ENCODE measurements at places on chromosomes 12 and 14.

- DNase-seq, result no peak
Observed at GRCh38 chr14:68733086-68733914, 59.6 kb downstream of the ZFP36L1 start.

DNA sequence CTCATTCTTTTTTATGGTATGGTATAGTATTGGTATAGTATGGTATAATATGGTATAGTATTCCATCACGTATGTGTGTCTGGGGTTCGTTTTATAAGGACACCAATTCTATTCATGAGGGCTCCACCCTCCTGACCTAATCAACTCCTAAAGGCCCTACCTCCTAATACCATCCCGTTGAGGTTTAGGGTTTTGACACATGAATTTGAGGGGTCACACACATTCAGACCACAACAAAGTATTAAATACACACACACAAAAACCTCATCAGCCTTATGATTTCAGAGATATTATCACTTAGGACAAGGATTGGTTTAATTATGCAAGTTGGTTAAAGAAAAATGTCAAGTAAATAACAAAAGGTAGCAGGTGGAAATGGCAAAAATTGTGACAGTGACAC lies 54.1 kb upstream of the CHST11 start:
- DNase-seq, result no peak

DNA sequence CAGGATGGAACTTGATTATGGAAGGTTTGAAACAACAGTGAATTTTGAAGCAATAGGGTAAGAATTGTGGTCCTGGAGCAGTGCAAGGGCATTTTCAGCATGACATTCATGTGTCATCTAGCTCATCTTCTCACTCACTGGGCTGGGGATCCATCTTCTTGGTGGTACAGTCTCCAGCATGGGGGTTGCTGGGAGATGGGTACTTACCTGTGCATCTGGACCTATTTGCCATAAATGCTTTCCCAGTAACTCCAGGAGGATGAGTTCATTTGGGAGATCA lies 7.2 kb downstream of the HSP90AA1 start:
- no peak for DNase-seq

GRCh38 chr14:104770851-104771272 lies 17.9 kb downstream of the SIVA1 start:
- no peak for DNase-seq

GRCh38 chr12:95131589-95132340 lies 58.3 kb upstream of the NR2C1 start:
- no peak for DNase-seq

DNA sequence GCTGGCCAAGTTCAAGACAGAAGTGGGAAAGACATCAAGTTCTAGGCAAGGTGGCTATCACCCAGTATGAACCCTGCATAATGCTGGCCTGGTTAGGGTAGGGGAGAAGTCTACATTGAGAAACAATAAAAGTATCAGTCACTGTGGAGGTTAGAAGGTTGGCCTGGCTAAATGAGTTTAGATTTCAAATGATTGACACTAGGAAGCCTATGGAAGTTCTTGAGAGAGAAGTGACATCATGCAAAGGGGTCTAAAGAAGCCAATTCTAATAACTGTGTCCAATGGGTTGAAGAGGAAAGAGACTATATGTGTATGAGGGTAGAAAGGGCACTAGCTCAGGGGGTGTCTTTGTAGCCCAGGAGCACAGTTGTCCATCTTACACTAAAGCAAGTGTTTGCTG lies 98.5 kb upstream of the MBIP start:
- DNase-seq, result no peak

DNA sequence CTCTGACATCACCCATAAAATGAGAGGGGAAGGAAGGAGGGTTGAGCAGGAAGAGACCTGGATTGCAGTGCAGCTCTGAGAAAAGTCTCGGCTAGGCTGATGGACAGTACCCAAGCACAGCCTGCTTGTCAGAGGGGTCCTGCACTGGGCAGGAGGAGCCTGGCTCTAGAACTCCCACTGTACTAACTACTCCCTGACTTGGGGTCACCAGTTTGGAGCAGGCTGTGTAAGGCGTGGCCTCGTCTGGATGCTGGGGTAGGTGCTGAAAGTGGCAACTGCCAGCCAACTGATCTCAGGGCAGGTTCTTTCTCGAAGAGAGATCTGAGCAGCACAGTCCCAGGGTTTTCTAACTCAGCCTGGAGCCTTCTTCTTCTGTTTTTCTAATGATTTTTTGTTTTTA lies 176.3 kb downstream of the ATP23 start:
- no peak for DNase-seq

- no peak for DNase-seq
Observed at GRCh38 chr12:84912198-84913128, at the start of gene SLC6A15. Gene SLC6A15 (minus strand): TSS chr12:84912799. CDS start chr12:84892120, 20,679 bp downstream.

GRCh38 chr14:104682107-104682593 lies 7.3 kb upstream of the INF2 start:
- no peak for DNase-seq

DNA sequence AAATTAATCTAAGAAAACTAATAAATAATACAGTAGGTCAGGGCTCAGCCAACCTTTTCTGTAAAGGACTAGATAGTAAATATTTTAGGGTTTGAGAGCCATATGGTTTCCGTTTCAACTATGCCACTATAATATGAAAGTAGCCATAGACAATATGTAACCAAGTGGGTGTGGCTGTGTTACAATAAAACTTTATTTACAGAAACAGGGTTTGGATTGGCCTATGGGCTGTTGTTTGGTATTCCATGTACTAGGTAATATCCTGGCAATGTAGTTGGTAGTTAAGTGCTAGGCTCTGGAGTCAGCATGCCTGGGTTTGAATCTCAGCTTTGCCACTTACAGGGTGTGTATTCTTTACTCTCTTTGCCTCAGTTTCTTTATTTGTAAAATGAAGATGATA lies 156.5 kb upstream of the RPH3A start:
- DNase-seq, result no peak

DNA sequence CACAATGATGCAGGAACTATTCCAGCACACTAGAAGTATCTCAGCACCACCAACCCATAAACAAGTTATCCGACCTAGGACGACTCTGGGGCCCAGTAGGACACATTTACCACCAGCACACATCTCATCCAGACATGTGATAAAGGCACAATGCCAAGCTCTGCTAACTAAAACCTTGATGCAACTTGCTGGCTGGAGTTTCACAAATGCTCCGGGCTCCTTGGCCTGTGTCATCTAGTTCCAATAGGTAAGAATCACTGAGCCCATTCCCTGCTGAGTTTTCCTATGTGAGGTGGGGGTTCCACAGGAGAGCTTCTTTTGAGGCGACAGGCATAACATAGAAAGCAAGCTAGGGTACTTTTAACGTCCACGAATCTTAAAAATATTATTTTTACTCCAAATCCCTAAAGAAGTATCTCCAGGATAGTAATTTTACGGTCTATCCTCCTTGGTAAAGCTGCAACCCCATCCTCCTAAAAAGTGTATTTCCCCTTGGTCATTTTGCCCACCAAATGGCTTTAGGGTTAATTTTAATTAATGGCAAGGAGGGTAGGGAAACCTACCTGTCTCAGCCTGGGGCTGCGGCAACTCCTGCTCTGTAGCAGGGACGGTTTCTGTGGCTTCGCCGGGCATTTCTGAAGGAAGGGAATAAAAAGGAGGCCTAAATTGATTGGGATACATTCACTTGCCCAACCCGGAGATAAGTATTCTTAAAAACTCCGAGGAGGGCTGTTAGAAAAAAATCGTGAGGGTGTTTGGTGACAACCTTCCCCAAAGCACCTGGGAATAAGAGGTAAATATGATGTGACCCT lies 1.0 kb downstream of the NACA start:
- no peak for DNase-seq

DNA sequence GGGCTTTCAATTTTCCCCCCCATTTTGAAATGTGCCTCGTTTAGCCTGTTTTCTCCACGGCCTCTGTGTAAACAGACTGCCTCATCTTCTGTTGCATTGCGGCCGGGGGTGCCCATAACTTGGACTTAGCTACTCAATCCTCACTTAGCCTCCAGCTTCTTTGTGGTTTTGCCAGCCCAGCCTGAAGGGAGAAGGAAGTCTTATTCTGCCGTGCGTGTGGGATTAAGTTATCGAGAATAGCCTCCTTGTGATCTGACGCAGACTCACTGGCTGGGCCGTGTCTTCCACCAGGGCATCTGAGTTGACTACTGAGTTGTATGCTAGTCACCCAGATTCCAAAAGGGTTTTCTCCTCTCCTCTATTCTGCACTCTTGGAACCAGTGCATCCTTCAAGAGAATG lies 8.1 kb downstream of the PRKAB1 start:
- DNase-seq, result no peak

DNA sequence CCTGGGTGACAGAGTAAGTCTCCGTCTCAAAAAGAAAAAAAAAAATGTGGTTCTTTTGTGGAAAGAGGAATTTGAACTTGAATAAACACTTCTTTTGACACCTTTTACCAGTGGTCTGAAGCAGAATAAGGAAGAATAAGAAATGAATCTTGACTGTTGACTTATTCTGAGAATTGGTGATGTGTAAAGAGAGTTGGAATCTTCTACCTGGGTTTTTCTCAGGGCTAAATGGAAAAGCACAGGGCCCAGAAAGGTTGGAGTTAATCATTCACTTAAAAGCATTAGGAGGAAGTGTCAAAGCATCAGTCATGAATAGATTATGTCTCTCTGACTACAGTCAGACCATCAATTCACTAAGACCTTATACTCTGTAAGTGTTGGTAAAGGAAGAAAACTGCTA lies 13.9 kb downstream of the PNMA1 start:
- DNase-seq, result no peak

- no peak for DNase-seq
Observed at GRCh38 chr14:90785876-90786450, 30.3 kb downstream of the TTC7B start.

- no peak for DNase-seq
Observed at GRCh38 chr12:126768517-126768916, 1498.5 kb upstream of the TMEM132C start.

DNA sequence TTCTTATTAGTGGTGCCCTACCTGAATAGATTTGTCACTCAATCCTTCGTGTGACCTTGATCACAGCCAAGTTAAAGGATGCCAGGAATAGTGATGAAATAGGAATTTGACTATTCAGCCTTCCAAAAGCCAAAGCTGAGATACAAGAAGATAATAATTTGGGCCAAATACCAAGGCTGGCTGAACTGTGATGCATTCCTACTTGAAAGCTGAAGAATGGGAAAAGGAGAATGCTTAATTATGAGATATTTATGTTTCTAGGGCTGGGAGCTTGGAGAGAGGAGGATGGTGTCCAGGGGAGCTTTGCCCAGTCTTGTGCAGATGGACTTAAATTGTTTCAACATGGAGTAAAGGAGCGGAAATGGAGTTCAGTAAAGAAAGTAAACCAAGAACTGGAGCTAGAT lies 5.2 kb downstream of the RNASE7 start:
- no peak for DNase-seq

DNA sequence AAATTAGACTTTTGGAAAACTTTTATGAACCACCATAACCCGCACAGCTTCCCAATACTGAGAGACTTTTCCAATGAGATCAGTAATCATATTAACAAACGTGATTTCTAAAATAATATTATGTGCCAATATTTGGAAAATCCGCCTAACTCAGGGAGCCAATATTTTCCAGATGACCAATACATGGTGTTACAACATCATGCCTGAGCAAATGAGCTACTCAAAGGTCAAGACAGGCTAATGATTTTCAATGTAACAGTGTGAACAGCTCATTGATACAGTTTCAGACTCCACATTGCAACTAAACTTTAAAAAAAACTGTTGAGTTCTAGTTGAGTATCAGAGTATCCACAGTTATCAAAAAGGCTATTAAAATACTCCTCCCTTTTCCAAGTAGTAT lies 46.8 kb downstream of the RNF34 start:
- no peak for DNase-seq

- DNase-seq, result no peak
Observed at GRCh38 chr12:25767606-25768005, 190.9 kb upstream of the RASSF8 start.

- DNase-seq, result no peak
Observed at GRCh38 chr14:48584031-48584430, 908.6 kb upstream of the MDGA2 start.

DNA sequence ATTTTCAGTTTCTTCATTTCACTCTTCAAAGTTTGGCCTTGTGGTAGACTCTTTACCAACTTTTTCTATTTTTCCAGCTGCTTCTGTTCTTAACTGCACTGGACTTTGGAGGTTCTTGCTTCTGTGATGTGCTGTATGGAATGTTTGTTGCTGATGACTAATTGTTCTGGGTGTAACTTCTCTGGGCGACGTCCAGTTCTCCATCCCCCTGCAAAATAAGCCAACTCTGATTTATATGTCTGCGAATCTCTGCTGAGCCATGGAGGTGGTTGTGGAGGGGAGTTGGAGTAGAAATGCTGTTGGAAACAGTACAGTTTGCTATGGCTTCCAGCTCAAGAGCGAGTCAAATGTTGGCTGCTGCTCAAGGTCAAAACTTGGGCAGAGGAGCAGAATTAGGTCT lies 113.9 kb upstream of the DYRK2 start:
- no peak for DNase-seq

DNA sequence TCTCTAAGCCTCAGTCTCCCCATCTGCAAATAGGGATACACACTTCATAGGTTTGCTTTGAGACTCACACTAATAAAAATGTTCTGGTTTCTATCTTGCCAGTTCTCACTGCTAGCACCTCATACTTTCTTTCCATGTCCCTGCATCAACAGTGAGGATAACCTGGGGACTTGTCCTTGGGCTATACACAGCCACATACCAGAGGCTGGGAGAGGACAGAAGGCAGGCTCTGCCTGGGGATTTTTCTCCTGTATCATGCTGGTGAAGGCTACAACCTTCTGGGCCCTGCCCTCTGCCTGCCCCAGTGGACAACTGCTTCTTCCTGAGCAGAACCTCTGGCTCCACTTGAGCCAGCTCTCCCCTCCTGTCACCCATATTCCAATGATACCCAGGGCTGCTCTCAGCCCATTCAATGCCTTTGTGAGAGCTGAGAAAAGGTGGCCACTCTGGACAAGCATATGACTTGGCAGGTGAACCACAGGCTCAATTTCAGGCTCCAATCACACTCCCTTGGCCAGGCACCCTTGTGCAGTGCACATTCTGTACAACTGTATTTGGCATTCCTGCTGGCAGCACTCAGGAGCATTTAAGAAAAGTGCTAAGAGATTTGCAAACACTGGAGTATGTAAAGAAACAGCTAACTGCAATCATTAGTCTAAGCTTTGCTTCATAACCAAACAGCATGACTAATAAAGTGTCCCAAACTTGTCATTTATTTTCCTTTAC lies 135.8 kb upstream of the VRK1 start:
- DNase-seq, result no peak

- no peak for DNase-seq
Observed at GRCh38 chr12:96045566-96045965, 10.2 kb upstream of the LTA4H start.

All from thymus (tissue), 14 donors.